ENCODE measurements at places on chromosomes 12 and 14.

GRCh38 chr14:21860172-21860571 lies 186.6 kb upstream of the OR4E1 start:
- peak; percentile 6 for DNase-seq

DNA sequence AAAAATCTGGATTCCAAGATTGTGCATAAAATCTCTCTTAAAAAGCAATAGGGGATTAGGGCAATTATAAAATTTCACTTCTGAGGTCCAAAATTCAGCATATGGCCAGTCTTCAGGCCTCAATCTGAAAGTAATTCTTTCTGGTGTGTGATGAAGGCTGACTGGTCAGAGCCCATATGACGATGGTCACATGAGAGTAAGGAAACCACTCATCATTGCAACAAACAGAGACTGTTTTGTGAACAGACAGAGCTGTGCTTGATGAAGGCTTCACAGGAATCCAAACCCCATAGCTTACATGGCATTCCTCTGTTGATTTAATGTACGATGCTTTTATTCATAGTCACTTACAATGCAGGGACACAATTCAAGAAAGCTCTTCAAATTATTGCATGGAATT lies 238.1 kb downstream of the APAF1 start:
- DNase-seq: no peak

DNA sequence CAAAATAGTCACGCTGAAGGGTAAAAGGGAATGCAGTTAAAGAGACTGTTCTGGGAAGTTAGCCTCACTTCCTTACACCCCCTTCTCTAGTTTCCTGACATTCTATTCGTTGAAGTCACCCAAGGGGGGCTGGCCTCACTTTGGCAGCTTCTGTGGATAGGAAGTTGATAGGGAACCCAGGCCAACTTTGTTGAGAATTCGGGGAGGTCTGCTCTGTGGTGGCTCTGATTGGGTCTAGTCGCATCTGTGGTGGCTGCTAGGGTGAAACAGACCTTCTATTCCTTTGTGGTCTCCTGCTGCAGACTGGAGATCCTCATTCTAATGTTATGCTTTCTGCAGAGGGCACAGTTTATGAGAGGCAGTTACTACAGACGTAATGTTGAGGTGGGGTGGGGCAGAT lies 28.8 kb upstream of the GZMB start:
- DNase-seq: no peak

DNA sequence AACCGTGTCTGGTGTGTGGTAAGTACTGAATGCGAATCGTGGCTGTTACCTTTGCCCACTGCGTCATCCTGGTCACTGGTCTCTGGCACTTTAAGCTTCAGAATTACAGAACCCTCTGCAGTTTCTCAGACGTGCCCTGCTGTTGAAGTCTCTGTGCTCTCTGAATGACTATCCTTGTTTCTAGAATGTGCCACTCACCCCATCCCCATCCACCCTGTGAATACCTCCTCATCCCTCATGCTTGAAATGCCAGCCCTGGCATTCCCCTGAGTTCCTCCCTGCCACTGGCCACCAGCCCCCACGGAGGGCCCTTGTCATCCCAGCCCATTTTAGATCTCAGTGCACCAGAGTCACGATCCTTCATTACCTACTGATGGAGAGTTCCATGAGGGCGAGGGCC lies 21.3 kb downstream of the TPCN1 start:
- DNase-seq: no peak

DNA sequence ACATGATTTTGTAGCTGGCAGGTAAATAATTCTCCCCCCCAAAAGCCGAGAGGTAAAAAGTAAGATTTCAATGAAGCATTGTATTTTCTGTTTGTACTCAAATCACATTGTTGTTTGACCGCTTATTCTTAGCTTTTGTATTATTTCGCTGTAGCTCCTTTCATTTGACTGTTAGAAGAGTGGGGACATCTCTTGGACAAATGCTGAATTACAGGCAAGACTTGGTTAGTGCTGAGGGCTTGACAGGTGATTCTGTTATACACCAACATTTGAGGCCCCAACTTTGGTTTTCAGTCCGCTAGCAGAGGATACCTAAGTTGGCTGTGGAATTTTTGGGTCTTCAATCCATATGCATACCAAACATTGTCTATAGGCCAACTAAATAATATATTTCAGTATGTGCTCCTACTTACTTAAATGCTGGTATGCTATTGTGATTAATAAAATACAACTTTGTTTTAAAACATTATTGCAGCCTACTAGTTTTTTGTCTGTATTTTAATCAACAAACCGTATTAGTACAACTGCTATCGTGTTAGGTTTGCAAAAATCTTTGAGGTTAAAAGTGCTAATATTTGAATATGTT lies 102.2 kb downstream of the ERC1 start:
- DNase-seq: peak; percentile 32

GRCh38 chr12:12889701-12890100 lies 1.7 kb upstream of the GPRC5A start:
- DNase-seq: no peak

DNA sequence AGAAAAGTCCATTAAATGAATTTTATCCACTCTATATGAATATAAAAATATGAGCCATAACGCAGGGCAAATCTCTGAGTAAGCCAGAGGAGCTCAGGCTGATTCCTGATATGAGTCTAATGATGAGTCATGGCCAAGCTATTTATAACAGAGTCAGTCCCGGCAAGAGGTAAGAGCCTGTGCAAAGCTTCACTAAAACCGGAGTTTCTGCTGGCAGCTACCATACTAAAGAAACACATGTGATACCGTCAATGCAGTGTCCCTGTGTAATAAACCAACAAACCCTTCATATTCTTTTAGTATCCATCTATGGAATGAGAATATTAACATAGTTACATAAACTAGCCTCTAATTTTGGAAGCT lies 319.4 kb downstream of the KCNC2 start:
- DNase-seq: peak; percentile 64

- DNase-seq: no peak
These were observed 1096.3 kb downstream of the GALC start for GRCh38 chr14:86896701-86897100.

GRCh38 chr12:9925705-9926393 lies 6.3 kb downstream of the CLEC2A start:
- DNase-seq: peak; percentile 27

- DNase-seq: no peak
These were observed 388.8 kb upstream of the USP15 start for GRCh38 chr12:61871485-61871810.

- DNase-seq: no peak
These were observed 175.8 kb upstream of the NPAS3 start for GRCh38 chr14:32762886-32763285.

DNA sequence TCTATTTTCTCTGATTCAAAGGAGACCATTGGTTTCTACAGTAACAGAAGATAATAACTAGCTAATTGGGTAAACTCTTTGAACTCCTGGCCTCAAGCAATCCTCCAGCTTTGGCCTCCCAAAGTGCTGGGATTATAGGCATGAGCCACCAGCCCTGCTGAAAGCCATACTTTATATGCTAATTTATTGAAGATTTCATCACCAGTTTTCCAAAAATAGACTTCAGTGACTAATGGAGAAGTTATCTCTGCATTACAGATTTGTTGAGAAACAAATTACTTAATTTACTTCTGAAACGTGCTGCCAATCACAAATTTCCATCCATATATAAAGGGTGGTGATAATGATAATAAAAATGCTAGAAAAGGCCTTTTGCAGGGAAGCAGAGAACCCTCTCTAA lies 1758.1 kb upstream of the SEL1L start:
- no peak for DNase-seq

DNA sequence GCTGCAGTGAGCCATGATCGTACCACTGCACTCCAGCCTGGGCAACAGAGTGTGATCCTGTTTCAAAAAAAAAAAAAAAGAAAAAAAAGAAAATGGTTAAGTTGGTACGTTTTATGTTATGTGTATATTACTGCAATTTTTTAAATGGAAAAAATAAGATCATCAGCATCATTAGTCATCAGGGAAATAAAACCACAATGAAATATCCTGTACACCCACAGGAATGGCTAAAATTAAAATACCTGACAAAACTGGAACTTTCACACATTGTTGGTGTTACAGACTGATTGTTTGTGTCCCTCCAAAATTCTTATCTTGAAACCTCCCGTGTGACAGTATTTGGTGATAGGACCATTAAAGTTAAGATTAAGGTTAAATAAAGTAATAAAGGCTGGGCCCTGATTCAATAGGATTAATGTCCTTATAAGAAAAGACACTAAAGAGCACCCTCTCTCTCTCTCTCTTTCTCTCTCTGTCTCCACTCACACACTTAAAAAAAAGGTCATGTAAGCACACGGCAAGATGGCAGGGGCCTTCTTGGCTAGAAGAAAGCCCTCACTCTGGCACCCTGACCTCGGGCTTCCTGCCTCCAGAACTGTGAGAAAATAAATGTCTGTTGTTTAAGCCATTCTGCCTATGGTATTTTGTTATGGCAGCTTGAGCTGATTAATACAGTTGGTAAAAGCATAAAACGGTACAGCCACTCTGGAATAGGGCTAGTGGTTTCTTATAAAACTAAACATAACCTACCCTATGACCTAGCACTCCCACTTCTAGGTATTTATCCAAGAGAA lies 48.3 kb upstream of the ZFP36L1 start:
- DNase-seq: no peak

DNA sequence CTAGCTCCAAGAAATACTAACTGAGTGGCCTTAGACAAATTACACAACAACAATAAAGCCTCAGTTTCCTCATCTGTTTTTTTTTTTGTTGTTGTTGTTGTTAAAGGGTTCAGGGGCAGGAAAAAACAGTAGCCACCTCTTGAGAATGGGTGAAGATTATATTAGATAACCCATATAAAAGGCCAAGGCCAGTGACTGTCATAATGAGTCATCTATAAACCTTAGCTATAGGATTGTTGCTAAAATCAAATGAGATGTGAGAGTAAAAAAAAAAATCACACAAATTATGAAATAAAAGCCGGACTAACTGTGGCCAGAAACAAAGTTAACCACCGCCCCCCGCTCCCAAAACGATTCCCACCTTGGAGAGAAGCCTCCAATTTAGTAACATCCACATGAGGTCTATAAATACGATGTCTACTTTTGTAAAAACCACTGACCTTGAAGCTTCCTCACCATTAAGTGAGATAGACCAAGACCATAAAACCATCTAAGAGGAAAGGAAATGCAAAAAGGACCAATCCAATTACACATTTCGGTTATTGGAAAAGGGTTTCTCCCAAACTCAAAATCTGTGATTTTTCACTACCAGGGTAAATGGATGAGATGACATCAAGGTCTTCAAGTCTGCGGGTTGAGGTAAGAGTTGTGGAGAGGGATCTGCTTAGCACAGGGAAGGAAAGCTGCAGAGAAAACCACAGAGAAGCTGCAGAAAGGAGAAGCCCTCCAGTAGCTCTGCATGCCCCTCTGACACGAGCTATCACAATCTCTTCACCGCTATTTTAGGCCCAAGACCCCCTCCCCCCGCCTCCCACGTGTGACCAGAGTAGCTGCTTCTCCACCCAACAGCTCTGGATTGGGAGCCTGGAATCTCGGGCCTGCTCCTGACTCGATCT lies 1.0 kb downstream of the NAA25 start:
- no peak for DNase-seq

DNA sequence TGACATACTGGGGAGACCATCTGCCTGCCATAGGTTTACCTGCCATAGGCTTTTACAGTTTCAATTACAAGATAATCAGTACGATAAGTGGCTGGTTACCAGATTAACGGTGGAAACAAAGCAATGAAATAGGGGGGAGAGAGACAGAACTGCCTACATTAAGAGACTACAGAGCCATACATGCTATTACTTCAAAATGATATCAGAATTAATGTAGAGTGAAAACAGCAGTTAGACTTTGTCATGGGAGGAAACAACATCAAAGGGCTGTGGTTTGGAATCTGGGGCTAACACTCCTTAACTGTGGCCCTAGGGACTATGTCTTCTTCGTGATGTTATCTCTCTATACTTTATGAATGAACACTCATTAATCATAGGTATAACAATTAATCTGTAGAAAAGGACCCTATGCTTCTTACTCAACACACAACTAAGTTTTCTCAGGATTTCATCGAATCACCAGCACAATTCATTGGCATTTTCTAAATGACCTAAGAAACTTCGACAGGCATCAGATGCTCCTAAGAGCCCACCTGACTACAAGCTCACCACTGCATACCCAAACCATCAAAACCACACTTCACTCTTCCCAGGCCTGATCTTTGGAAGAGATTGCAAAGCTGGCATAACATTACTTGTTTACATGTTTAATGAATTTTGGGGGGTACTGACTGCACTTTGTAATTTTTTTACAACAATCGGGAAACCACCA lies 475.6 kb upstream of the SOX5 start:
- no peak for DNase-seq

DNA sequence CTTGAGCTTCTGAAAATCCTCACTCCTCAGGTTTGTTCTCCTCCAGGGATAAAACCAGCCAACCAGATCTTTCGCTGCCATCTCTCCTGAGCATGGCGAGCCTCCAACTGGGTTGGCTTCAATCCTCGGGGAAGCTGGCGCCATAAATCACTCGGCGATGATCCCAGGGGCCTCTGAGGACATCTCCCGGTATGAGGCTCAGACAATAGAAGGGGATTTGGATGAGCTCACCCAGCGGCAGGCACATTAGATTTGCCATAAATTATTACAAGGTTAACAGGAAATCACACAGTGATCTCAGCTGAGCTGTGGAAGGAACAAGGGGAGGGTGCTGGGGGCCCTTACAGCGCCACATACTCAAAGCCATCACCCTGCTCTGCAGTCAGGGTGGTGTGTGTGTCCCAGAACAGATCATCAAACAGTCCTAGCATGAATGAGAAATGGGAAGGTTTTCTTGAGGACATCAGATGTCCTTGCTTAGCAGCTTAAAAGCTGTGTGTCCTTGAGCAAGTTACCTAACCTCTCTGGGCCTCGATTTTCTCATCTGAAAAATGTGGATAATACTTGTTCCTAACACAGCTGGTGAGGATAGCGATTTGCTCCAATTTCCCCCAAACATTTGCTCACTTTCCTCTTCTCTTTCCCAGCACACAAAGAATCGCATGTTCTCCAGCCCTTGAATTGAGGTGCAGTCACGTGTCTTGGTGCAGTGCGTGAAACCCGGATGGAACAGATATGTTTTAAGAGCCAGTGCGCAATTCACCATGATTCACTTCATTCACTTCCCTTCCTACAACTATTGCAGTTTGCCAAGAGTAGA lies 142.8 kb downstream of the SCARB1 start:
- DNase-seq: no peak

DNA sequence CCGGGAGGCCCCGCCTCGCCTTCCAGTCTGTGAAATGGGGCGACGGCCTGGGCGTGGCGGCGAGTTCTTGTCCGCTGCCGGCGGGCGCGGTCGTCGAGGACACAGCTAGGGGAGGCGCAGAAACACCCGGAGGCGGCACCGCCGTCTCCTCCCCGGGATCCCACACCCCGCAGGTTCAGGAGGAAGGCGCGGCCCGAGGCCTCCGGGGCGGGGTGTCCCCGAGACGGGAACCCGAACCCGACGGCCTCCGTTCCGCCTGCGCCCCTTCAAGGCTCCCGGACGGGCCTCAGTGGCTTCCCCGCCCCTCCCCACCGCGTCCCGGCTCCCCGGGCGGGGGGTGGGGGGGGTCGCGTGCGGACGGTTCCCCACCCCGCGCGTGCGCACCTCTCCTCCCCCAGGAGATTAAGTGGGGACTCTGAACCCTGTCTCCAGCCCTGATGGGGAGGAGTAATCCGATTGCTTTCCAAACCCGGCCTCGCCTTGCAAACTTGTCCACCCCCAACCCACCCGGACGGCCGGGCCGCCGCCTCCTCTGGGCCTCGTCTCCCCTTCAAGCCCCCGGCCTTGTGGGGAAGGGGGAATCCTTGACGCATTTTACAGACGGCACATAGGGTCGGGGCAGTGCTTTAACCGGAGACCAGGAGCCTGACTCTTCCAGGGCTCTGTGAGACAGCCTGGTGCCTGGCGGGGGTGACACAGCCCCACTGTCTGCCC lies 35.3 kb upstream of the ANKRD9 start:
- no peak for DNase-seq

GRCh38 chr14:55746558-55746957 lies 166.6 kb downstream of the KTN1 start:
- no peak for DNase-seq

All from AG08396 (cell line).